ENCODE measurements at places on chromosomes 6 and 20.

GRCh38 chr20:24211972-24212371, 223.4 kb upstream of the GGTLC1 start:
- DNase-seq: no peak

GRCh38 chr6:96975852-96976251, 51.3 kb downstream of the KLHL32 start:
- no peak for DNase-seq

DNA sequence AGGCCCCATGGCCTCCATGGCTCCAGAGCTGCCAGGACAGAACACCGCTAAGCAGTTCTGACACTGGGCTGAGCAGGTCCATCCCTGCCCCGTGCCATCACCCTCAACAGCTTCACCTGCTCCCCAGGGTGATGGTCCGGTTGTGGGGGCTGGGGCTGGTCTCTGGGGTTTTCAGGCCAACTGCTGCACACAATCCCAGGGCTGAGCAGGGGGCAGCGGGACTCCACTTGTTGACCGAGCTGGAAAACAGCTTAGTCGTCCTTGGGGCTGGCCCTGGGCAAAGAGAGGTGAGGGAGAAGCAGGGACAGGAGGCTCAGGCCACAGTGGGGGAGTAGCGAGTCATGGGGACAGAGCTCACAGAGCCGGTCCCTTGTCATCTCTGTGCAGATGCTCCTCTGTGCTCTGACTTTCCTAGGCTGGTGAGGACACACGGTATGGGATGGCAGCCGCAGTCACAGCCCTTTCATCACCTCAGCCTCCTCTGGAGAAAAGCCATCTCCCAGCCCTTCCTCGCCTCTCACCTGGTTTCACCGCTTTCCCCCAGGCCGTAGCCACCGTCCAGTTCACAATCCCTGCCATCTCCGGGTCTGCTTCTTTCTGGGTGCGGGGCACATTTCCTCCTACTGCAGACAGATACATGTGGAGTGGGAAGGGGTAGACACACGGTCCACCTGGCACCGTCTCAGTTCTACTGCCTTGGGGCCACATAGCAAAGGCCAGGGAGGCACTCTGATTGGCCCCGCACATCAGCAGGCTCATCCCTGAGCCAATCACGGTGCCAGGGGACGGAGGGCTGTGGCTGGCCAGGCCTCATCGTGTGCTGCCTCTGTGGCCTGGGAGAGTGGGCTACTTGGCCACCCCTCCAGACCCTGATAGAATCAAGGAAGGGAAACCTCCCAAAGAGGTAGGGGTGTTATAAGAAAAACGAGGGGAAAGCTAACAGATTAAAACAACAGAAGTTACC, 19.1 kb downstream of the MDFI start:
- no peak for DNase-seq

DNA sequence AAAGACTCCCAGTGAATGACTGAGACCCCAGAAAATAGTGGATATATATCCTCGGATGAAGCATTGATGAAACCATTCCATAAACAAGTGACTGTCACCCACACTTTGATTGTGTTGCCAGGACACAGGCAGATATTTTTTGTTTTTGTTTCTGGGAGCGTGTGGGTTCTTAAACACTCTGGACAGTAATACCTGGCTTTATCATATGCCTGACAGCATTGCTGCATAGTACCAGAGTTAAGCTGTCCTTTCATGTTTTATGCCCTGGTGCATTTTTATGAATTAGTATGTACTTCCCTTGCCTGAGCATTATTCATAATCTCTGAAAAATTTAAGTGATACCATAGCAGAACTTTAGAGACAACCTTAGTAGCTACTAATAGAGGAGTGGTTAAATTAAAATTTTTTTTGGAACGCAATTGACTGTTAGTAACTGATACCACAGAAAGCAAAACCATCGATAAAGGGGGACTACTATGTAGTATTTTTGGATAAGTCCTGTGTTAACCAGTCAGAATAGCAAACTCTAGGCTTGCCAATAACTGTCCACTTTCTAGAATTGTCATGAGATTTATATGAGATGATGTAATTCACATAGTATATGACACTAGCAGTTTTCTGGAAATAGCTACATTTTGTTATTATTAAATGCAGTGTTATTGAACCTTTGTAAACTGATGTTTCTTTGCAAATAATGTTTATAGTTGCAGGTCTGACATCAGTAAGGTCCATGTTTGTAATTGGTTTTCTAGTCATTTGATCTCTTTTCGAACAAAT, 30.4 kb downstream of the SENP6 start:
- no peak for DNase-seq

DNA sequence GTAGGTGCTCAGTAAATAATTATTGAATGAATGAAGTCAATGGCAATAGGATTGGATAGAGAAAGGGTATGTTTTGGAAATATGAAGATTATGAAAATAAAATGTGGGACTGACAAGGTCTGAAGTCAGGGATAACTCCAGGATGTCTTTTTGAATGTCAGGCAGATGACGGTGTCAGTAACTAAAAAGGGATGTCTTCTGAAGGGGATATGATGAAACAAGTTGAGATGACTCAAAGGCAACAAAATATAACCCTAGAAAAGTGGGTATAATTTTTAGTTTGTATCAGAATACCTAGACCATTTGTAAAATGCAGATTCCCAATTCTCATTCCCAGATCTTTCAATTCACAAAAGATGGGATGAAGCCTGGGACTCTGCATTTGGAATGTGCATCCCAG, 257.3 kb upstream of the SGK1 start:
- no peak for DNase-seq

GRCh38 chr6:97136626-97137358, 146.2 kb downstream of the MMS22L start:
- DNase-seq: no peak
